ENCODE measurements at places on chromosomes 11 and 22.

- DNase-seq: no peak
Observed at GRCh38 chr11:70071996-70072395, 6.1 kb upstream of the ANO1 start.

GRCh38 chr22:42974223-42974622, 40.7 kb downstream of the PACSIN2 start:
- DNase-seq: no peak

GRCh38 chr22:20386336-20386735, 7.6 kb upstream of the ZNF74 start:
- no peak for DNase-seq

- no peak for DNase-seq
Observed at GRCh38 chr22:19498154-19498865, 18.6 kb downstream of the CDC45 start.

DNA sequence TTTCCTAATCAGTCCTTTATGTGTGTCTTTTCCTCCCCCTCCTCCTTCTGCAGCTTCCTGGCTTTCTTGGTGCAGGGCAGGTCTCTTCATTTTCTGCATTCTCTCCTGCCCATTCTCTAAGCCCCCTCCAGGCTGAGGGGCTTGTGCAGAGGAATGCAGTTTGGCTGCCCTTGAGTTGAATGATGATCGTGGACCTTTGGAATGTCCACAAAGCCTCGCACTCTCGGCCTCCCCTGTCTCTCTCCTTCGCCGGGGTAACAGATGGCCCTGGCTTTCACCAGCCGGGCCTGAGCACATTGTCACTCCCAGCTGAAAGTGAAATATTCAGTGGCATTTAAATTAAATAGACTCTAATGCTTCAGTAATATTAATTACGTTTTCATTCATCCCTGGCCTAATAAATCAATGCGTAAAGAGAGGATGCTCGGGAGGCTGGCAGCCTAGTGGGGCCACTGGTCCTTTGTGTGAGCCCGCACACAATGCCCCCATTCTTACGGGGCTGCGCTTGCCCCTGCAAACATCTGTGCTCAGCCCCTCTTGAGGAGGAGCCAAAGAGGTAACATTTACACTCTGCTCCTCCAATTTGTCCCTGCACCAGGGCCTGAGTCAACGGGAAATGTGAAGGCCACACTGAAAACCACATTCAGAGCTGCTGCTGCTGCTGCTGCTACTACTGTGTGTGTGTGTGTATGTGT, 64.9 kb upstream of the PAX6 start:
- no peak for DNase-seq

DNA sequence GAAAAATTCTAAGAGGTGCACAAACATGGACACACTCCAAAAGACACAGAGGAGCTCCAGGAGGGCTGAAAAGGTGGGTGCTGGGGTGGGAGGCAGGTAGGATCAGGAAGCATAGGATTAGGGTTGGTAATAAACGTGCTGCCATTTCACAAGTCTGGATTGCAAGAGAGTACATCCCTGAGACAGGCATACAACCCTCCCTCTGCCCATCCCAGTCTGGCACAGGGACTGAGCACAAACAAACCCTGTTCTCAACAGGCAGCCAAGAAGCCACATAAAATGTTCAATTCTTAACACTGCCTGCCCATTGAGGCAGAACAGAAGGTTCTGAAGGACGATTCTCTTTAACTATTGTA, 18.5 kb downstream of the SLC35F2 start:
- DNase-seq: no peak

GRCh38 chr11:1522081-1522424, 35.5 kb upstream of the MOB2 start:
- no peak for DNase-seq

DNA sequence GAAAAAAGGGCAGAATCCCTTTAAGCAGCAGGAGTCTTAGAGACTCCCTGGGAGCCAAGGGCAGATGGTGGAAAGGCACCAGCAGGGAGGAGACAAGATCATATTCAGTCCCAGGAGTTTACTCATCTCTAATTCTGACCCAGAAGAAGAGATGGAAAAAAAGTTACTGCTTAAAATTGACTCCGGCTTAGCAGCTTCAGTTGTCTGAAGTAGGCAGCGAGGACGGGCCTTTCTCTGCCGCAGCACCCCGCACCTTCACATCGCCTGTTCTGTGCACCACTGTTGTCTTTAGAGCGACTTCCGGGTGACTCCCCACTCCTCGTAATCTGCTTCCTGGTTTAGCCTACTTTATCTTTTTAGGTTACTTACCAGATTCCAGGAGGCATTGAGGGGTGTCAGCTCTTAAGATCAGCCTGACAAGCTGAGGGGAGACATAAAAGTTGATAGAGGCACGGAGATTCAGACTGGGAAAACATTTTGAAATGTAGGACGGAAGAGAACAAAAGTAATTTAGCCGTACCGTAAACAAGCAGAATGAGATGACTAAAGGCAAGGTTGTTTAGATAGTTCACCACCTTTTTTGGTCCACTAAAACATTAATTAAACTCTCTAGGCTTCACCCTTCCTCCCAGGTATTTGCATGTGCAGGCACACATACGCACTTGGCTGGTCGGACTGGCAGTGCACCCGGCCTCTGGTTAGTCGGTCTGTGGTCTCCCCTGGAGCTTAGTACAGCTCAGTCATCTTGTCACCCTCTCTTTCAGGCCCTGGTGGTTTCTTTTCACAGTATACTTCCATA, 74.3 kb downstream of the CECR2 start:
- no peak for DNase-seq

- no peak for DNase-seq
Observed at GRCh38 chr11:64801561-64802369, 1.2 kb downstream of the MAP4K2 start.

- no peak for DNase-seq
Observed at GRCh38 chr11:60221181-60221580, 21.8 kb downstream of the MS4A4E start.

GRCh38 chr22:38758276-38758945, 2.6 kb upstream of the SUN2 start:
- no peak for DNase-seq

GRCh38 chr11:32343325-32344008, 91.9 kb downstream of the WT1 start:
- DNase-seq: no peak

DNA sequence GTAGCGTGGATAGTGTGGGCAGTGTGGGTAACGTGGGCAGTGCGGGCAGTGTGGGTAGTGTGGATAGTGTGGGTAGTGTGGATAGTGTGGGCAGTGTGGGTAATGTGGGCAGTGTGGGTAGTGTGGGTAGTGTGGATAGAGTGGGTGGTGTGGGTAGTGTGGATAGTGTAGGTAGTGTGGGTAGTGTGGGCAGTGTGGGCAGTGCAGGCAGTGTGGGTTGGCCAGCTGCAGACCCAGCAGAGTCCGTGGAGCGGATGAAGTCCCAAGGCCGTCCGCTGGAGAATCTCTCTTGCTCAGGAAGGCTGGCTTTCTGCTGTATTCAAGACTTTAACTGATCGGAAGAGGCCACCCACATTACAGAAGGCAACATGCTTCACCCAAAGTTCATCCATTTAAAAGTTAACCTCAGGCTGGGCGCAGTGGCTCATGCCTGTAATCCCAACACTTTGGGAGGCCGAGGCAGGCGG, 26.1 kb upstream of the KRTAP5-6 start:
- DNase-seq: no peak

GRCh38 chr11:97814325-97814959, 1206.3 kb upstream of the CNTN5 start:
- no peak for DNase-seq

Measured in GM18507 (cell line).